ENCODE measurements at places on chromosomes 3 and 15. TPM values are rescaled to one million over a fixed set of nuclear protein-coding genes. Genes with fewer than 3 reads are reported as not detected.

PDE12 gene
- 6.8 TPM for total RNA-seq

SERPINI1 gene
- total RNA-seq = 17.7 TPM

SLC22A14 gene
- under 0.01 TPM for total RNA-seq

NANOGP8 gene
- not detected for total RNA-seq

CLDN18 gene
- under 0.01 TPM for total RNA-seq

STRA6 gene
- 1.0 TPM for total RNA-seq

UMPS gene
- 28.2 TPM for total RNA-seq

SAMD7 gene
- not detected for total RNA-seq

LMAN1L gene
- not detected for total RNA-seq

MUSTN1 gene
- total RNA-seq = 35.5 TPM

SUSD5 gene
- 2.6 TPM for total RNA-seq

ECE2 gene
- total RNA-seq = not detected

COL8A1 gene
- 1.6 TPM for total RNA-seq

CMSS1 gene
- 8.4 TPM for total RNA-seq

ITIH3 gene
- total RNA-seq = 2.1 TPM

HACD2 gene
- total RNA-seq = 15.7 TPM

EIF2A gene
- total RNA-seq = 195 TPM

SMCO1 gene
- total RNA-seq = 3.7 TPM

LDHAL6B gene
- not detected for total RNA-seq

CNTN3 gene
- 3.7 TPM for total RNA-seq

BTLA gene
- total RNA-seq = under 0.01 TPM

USP13 gene
- total RNA-seq = 26.1 TPM

C3orf52 gene
- 3.7 TPM for total RNA-seq

KIF15 gene
- total RNA-seq = 6.3 TPM

FBXL22 gene
- 17.7 TPM for total RNA-seq

LINGO1 gene
- 3.7 TPM for total RNA-seq

WDR82 gene
- total RNA-seq = 69.9 TPM

PLA2G4F gene
- not detected for total RNA-seq

All from skeletal muscle tissue (tissue), 5 donors.